ENCODE measurements at places on chromosomes 2 and 18. TPM values are rescaled to one million over a fixed set of nuclear protein-coding genes. Genes with fewer than 3 reads are reported as not detected.

NDC80 gene
- 9.1 TPM for total RNA-seq

OTOS gene
- not detected for total RNA-seq

RRM2 gene
- total RNA-seq = 15.0 TPM

SERTAD2 gene
- total RNA-seq = 9.4 TPM

CAVIN2 gene
- total RNA-seq = 84.5 TPM

ALPP gene
- not detected for total RNA-seq

UGT1A4 gene
- not detected for total RNA-seq

CCT7 gene
- 378 TPM for total RNA-seq

LYG2 gene
- not detected for total RNA-seq

TCF23 gene
- under 0.01 TPM for total RNA-seq

HTR2B gene
- 1.1 TPM for total RNA-seq

POTEF gene
- not detected for total RNA-seq

GCG gene
- not detected for total RNA-seq

TRAPPC12 gene
- 77.3 TPM for total RNA-seq

GBX2 gene
- not detected for total RNA-seq

TMEM247 gene
- total RNA-seq = not detected

SP5 gene
- not detected for total RNA-seq

SERPINB12 gene
- total RNA-seq = not detected

NEURL3 gene
- not detected for total RNA-seq

CDK15 gene
- total RNA-seq = not detected

TTN gene
- total RNA-seq = under 0.01 TPM

DUSP2 gene
- 1.8 TPM for total RNA-seq

DHRS9 gene
- total RNA-seq = 29.2 TPM

CXCR1 gene
- total RNA-seq = not detected

ATAD2B gene
- total RNA-seq = 3.2 TPM

HSBP1L1 gene
- 4.7 TPM for total RNA-seq

COL5A2 gene
- total RNA-seq = 891 TPM

FAP gene
- 12.8 TPM for total RNA-seq

PRSS56 gene
- not detected for total RNA-seq

MYO3B gene
- under 0.01 TPM for total RNA-seq

FOXD4L1 gene
- not detected for total RNA-seq

CYTIP gene
- total RNA-seq = not detected

VWA3B gene
- not detected for total RNA-seq

Measured in cardiac atrium fibroblast (primary cell).